Large intestine (tissue), 12 donors: ENCODE measurements at places on chromosomes 11 and 22. TPM values are rescaled to one million over a fixed set of nuclear protein-coding genes. Genes with fewer than 3 reads are reported as not detected.

DNA sequence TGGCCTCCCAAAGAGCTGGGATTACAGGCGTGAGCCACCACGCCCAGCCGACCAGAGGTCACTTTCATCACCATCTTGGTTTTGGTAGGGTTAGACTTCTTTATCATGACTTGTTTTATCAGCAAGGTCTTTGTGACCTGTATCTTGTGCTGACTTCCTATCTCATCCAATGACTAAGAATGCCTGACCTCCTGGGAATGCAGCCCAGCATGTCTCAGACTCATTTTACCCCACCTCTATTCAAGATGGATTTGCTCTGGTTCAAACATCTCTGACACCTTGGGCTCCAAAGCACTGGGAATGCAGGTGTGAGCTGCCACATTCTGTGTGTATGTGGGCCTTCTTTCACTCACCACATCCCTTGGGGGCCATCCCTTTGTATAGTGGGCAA, 5.1 kb upstream of the TALDO1 start:
- no peak for DNase-seq

GRCh38 chr11:69409812-69410645, 71.4 kb upstream of the LINC01488 start:
- DNase-seq = no peak

DNA sequence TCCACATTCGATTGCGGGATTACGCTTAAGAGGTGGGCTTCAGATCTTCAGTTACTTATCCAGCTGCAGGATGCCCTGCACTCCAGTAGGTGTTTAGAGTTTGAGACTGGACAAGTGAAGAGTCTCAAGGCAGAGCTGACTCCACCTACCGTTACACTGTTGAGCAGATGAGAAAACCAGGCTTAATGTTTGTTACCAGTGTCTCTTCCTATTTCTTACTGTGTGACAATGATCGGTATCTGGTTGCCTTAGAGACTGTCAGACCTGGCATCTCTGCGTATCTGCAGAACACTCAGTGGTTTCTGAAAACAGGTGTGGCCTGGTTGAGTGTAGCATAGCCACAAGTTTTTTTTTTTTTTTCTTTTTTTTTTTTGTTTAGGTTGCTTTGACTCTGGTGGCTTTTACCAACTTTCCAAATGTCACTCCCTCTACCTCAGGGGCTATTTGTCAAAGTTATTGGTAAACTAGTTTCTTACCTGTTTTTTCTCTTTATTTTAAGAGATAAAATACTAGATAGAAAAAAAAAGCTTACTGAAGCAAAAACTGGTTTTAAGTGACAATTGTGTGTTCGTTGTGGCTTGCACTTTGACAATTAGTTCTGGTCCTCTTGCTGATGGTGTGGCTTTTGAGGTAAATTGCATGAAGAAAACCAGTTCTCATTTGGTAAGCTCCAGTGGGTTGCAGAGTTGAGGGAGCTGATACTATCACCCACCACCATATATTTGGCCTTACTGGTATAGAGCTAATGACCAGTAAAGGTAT, 284.8 kb downstream of the ETS1 start:
- DNase-seq = no peak

GRCh38 chr11:94281324-94281723, 23.1 kb upstream of the IZUMO1R start:
- no peak for DNase-seq

DNA sequence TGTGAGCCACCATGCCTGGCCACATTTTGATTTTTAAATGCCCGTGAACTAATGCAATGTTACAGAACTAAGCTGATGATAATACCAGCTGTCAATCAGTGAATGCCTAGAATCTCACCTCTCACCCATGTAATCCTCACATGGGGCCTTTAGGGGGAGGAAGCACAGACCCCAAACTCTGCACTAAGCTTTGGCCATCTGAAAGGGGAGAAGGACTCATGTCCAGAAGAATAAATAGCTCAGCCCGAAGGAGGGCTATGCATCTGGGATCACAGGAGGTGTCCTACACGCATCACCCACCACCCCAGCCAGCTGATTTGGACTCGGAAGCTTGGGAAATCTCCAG, 36.0 kb upstream of the YPEL1 start:
- DNase-seq = no peak

DNA sequence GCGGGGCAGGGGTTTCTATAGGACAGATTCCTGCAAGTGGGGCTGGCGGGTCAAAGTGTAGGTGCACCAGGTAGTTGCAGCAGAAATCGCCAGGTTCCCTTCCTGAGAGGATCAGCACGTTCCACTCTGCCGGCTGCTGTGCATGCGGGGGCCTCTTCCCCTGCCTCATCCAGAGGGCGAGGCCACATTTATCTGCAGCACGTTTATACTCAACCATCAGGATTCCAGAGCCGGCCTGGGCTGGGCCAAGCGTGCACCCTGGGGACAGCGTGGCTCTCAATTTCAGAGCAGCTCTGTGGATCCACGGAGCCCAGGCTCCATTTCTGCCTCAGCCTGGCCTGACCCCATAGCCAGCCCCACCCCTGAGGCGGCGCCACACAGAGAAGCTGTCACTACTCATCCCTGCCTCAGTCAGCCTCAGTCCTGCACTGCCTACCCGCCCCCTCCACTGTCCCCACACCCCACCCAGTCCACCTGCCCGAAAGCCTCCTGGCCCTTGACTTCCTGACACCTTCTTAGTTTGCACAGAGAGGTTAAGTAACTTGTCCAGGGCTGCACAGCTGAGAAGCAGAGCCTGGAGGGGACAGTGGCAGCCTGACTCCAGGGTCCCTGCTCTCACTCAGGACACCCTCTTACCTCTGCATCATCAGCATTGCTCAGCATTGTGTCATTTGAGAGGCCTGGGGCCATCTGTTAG, 45.9 kb upstream of the RTL6 start:
- DNase-seq = peak; percentile 53

GRCh38 chr22:39457556-39458443, 988 bp downstream of the MGAT3 start:
- DNase-seq = no peak

GRCh38 chr11:120244476-120245365, 4.8 kb downstream of the POU2F3 start:
- no peak for DNase-seq

DNA sequence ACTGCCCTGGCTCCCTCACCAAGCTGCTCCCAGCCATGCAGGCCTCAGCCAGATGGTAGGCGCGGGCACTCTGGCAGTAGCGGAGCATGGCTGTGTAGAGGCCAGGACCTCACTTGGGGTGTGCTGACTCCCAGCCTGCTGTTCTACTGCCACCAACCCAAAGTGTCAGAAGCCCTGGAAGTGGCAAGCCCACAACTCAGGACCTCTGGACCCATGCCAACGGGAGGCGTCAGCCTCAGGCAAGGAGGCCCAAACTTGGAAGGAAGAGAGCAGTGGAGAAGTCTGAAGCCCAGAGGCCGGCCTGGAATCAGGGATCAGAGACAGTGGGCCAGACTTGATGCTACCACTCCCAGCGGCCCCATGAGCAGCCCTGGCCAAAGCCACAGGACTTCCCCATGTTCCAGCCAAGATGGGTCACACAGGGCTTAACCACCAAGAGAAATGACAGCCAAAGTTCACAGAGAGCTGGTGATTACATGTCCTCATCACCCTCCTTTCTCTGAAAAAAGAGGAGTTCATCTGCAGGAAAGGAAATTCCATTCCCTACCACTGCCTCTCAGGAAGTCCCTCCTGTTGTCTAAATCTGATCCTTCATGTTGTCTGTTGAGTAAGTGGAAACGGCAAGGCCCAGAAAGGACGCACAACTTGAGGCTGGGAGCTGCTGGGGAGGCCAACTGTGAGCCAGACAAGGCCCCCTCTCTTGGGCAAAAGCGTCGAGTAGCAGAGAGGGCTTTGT, 4.4 kb downstream of the ARRB1 start:
- no peak for DNase-seq

DNA sequence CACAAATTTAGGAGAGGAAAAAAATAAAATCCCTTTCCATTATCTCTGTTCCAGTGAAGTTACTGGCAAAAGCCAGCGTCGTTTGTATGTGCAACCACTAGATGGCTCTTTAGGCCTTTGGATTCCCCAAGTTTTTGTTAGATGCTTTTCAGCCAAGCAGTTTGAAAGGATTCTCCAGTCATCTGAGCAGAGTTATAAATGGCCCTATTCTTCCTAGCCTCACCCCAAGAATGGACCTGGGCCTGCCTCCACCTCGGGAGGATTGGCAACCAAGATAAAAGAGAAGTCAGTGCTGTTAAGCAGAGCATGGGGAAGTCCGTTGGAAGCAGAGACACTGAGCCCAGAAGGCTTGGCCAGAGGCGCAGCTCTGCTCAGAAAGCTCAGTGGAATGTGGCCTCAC, 15.4 kb downstream of the FAM181B start:
- peak; percentile 20 for DNase-seq

DNA sequence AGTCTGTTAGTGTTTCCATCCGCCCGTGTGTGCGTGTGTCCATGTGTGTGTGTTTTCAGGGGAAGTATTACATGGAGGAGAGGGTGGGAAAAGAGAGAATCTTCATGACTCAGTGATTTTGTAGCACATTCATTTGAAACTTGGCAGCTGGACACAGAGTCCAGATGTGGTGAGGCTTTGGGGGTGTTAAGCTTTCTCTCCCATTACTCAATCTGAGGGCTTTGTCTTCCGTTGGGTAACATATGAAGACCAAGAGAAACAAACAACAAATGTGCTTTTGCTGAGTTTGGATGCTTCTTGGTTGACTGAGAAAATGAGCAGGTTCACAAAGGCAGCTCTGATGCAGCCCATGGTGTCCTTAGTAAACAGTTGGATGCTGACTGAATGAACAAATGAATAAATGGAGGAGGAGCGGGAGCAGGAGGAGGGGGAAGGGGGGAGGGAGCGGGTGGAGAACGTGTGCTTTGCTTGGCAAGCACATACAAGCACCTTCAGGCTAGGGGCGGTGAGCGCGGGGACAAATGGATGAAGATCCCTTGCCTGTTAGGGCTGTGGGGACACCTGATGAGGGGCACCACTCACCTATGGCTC, 104.3 kb downstream of the ST3GAL4 start:
- DNase-seq = peak; percentile 39

The CRYBA4 gene
- polyA plus RNA-seq = 0.06 TPM

The LIF gene
- polyA plus RNA-seq = 27.6 TPM

The GAB4 gene
- not detected for polyA plus RNA-seq

The IGSF22 gene
- polyA plus RNA-seq = 1.5 TPM

The WEE1 gene
- polyA plus RNA-seq = 68.9 TPM

The POU2AF1 gene
- polyA plus RNA-seq = 1.2 TPM

The TUBA8 gene
- 1.9 TPM for polyA plus RNA-seq

The ZC3H7B gene
- 58.0 TPM for polyA plus RNA-seq

The ART1 gene
- not detected for polyA plus RNA-seq
